ENCODE measurements at places on chromosomes 6 and 20.

DNA sequence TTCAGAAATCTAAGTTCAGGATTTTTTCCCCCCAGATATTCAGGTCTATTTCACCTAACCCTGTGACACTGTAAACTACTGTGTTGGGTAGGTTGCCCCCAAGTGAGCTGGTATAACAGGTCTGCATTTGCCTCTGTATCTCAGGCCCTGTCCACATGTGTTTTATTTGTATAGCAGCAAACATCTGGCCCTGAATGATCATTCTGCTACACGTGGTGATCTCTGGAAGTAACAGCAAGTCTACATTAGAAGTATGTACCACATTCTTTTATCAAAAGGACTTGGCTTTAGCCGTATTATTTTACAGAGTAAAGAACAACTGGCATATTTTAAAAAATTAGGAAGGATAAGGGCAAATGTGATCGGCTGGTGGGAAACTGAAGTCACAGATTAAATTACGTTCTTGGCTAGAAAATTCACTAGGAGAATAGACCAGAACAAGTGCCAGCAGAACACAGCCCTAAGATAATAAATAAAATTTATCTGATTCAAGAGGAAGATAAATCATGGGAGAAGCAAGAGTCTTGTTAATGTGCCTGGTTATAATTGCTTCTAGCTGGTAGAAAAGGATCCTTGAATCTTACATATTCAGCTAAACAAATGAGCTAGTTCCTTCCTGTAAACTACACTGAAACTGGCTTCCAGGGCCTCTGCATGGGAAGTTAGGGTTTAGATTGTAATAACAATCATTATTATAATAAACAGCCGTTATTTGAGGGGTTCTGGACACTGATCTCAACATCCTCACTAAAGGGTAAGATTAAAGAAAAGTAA lies 192.1 kb downstream of the SAMD5 start:
- DNase-seq = peak; percentile 51

GRCh38 chr6:152048921-152049320 lies 241.4 kb downstream of the ESR1 start:
- no peak for DNase-seq

GRCh38 chr20:16434062-16434664 lies 139.1 kb downstream of the KIF16B start:
- no peak for DNase-seq

DNA sequence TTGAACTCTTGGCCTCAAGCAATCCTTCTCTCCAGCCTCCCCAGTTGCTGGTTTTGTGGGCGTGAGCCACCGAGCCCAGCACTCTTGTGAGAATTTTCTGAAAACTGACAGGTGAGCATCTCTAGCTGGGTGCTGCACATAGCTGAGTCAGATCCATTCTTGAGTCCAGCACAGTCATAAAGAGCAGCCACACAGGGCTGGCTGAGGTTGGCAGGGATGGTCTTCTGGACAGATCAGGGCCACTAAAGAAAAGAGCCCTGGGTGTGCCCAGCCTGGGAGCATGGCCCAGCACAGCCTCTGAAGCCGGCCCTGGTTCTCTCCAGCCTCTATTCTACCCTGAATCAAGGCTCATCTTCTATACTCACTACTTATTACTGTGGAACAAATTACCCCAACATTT lies 11.5 kb downstream of the DLGAP4 start:
- DNase-seq = no peak

GRCh38 chr6:161211380-161212035 lies 62.4 kb downstream of the AGPAT4 start:
- no peak for DNase-seq

DNA sequence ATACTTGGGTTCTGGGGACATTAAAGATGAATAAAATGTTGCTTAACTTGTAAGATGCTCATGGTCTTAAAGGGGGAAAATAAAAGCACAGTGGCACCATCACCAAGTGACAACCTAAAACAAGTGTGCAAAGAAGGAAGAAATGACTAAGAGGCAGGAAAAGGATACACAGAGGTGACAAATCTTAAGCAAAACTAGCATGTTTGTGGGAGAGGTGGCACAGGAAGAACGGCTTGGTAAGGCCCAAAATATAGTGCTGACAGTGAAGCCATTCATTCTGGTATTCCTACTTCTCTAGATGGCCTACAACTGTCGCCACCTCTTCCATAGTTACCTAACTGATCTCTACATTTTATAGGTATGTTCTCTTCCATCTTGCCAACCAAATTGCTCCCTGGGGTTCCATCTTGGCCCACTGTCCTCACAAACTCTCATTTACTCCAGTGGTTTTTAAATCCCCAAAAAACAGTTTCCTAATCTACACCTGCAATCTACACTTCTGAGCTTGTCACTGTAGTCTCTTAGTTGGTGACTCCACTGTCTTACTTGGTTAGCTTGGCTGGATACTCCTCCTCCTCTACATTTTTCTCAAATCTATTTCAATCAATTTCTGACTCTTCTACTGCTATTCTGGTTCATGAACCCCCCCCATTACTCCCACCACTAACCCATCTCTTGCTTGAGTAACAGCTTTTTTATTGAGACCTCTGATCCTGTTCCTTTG lies 33.5 kb downstream of the FAM8A1 start:
- no peak for DNase-seq

DNA sequence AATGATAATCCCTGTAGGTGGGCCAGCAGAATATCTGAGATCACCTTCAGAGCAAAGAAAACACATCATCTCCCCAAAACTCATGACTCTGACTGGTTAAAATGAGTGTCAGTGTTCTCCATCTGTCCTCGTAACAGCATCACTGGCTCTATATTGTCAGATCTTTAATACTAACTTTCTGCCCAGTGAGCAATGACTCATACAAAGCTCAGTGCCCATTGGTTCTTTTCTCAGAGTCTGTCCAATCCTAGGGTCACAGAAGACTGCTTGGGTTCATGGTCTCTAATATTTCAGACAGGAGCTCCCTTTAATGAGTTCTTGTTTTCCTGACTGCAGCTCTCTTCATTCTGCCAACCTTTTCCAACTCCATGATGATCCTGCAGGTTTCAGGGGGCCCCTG lies 36.4 kb downstream of the HLA-DPB1 start:
- DNase-seq = no peak

DNA sequence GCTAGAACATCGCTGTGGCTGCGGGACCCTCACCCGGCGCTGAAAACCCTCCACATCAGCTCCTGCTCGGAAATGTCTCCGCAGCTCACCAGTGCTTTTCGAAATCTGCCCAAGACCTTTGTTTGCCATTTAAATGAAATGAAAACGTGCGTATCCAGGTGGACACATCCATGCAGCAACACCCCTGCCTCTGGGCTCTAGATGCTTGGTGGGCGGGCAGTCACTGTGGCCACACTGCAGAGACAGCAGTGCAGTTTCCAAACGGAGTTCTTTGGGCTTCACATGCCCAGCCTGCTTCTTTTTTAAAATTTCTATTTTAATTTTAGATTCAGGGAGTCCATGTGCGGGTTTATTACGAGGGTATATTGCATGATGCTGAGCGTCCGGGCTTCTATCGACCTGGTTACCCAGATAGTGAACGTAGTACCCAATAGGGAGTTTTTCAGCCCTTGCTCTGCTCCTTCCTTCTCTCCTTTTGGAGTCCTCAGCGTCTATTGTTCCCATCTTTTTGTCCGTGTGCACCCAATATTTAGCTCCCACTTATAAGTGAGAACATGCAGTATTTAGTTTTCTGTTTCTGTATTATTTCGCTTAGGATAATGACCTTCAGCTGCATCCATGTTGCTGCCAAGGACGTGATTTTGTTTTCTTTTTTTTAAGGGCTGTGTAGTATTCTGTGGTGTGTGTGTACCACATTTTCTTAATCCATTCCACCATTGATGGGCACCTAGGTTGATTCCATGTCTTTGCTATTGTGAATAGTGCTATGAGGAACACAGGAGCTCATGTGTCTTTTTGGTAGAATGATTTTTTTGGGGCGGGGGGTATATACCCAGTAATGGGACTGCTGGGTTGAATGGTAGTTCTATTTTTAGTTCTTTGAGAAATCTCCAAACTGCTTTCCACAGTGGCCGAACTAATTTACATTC lies 4.8 kb upstream of the TUBB2B start:
- DNase-seq = no peak

DNA sequence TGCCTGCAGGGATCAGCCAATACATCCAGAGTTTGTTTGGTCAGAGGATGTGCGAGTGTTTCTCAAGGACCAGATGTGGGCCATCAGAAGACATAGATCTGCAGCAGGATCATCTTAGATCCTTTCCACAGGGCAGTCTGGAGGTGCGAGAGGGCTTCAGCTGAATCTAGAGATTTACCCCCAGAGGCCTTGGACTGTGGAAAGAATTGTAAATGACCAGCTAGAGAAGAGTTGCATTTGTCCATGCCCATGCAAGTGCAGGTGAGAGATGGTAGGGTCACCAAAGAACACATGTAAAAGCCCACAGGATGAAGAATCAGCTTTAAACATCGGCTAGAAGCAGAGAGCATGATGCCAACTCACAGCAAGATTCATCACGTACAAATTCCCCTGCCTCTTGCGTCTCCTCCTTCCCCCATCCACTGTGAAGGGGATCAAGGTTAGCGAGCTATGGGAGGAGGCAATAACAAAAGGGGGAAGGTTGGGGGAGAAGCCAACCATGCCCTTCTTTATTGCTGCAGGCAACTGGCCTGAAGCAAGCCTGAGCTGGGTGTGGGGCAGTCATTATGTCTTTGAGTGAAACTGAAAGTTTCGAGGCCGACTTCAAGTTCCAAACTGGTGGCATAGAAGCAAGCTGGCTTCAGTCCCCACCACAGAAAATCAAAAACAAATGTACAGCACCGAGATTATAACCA lies 83.5 kb downstream of the SCML4 start:
- no peak for DNase-seq

DNA sequence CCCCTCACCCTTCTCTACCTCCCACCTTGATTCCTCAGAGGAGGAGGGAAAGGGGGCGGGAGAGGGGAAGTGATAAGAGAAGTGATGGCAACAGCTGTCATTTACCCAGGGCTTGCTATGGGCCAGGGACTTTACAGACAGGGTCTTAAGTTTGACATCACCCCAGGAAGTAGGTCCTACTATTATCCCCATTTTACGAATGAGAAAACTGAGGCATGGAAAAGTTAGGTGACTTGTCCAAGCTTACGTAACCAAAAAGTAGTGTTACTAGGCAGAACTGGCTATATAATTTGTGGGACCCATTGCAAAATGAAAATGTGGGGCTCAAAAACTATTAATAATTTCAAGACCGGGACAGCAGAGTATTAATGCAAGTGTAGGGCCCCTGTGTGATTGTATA lies 10.5 kb upstream of the FANCE start:
- no peak for DNase-seq

DNA sequence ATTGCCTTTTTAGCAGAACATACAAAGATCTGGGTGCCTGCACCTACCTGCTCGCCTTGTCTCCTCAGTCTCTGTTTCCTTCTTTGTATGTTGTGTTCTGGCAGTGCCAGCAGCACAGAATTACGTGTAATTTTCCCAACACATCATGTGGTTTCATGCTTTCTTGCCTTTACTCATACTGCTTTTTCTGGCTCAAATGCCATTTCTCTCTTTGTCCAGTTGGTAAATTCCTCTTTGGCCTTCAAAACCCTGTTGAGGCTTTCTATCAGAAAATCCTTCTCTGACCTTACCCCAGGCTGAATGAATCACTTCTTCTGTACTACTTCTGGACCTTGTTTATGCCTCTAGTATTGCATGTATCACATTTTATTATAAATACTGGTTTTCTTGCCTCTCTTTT lies 31.8 kb downstream of the L3MBTL3 start:
- DNase-seq = no peak

GRCh38 chr6:52345311-52345710 lies 16.6 kb upstream of the PAQR8 start:
- DNase-seq = no peak

GRCh38 chr6:146578054-146578453 lies 20.7 kb upstream of the ADGB start:
- DNase-seq = no peak

DNA sequence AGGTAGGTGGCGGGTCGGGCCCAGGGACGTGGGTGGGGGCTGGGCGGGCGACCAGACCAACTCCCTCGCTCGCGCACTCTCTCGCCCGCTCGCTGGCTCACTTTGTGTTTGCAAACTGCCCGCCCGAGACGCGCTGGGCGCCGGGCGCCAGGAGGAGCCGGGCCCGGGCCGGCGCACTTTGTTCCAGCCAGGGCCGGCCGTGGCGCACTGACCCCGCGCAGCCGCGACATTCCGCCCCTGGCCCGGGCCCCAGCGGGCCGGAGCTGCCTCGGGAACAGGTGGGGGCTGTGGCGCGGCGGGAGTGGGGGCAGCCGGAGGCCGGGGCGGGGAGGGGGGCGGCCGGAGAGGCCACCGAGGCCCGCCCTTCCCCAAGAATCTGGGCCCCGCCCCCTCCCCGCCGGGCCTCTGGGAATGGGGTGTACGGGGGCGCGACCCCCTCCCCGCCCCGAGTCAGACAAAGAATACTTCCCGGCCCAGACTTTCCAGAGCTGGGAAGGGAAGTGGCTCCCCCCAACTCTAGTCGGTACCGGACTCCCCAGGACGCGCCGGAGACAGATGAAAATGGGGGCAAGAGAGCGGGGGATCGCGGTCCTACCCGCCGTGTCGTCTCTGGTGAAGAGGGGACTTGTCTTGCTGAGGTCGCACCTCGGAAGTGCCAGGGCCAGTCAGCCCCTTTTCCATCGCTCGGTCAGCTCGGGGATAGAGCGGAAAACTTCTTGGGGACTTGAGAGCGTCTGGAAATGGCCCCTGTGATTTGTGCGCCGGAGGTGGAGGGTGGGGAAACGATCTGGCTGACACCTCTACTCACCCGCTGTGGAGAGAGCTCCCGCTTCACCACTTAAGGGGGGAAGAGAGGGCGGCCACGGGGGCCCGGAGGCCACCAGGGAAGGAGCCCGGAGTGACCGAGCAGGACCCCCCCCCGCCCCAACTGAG lies 951 bp downstream of the FOXP4 start:
- no peak for DNase-seq

DNA sequence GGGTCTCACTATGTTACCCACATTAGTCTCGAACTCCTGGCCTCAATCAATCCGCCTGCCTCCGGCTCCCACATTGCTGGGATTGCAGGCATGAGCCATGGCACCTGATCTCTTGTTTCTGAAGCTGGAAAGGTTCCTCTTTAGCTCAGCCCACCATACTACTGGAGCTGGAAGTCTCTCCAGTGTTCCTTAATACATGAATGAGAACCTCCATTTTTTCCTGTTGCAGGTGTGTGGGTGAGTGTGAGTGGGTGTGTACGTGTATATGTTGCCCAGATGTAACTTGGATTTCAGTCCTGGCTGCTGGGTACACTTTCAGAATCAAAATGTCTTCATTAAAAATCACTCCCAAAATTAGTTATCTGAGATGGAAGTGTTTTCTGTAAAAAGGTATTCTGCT lies 11.1 kb downstream of the PNPLA1 start:
- no peak for DNase-seq

DNA sequence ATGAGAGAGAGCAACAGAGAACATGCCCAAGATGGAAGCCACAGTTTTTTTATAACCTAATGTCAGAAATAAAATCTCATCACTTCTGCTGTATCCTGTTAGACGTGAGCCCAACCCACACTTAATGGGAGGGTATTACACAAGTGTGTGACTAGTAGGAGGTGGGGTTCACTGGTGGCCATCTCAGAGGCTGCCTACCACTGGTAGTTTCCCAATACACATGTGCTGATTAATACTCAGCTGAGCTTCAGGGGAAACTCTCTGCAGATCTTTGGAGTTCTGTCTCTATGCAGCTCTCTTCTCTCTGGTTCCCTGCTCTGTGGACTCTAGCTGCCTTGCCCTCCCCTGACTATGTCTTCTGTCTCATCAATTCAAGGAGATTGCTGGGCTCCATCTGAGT lies 35.7 kb downstream of the CNBD2 start:
- DNase-seq = no peak

- no peak for DNase-seq
These were observed 59.4 kb downstream of the GFOD1 start for GRCh38 chr6:13427801-13428582.

Data from SK-N-MC (cell line).